A673 (cell line): ENCODE measurements at places on chromosomes 5 and 9.

DNA sequence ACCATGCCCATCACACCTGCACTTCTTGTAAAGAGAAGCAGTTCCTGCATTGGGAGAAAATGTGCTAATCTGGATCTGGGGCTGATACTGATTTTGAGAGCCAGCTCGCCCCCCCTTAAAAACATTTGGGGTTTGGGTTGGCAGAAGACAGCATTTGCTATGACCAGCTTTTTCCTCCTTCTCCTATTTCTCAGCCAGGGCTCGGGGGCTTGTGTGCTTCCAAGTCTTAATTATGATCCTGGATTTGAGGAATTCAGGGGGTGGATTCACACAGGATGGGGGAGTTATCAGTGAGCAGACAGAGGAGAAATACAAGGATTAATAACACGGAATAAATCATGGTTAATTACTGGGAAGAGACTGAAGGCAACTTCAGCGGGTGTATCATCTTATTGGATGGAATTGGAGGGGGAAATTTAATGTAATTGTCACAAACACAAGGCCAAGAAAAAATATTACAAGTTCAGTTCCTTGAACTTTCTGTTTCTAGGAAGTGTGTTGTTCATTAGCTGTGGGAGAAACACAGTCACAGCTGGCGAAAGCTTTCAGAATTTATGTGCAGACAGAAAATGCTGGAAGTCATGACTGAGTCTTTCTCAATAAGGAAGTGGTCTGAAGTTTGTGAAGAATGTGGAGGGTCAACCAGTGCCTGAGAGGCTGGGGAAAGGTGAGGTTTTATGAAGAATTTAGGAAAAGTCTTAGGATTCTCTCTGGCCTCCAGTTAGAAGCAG lies 15.3 kb downstream of the C9orf152 start:
- H3K4me3 ChIP-seq: no peak overlapping the region
- H3K36me3 ChIP-seq: no peaks in the 10 kb centered on the region
- no peak for DNase-seq
- H3K4me1 ChIP-seq: no peaks in the 10 kb centered on the region
- H3K27ac ChIP-seq: no peak overlapping the region

DNA sequence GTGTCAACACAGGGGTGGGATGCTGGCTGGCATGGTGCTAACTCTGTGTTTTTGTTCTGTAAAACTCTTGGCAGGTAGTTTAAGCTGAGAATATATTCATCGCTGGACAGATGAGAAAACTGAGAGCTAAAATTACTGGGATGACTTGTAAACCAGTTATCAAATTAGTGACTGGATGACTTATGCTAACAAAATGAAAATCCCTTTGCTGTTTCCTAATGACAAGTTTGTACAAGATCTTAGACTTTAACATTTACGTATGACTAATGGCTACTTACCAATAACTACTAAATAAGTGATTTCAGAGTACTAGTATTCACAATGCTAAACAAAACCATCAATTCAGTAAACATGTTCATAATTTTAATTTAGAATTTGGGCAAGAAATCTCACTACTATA lies 854.8 kb upstream of the ARRDC3 start:
- no peaks in the 10 kb centered on the region for H3K36me3 ChIP-seq
- H3K4me3 ChIP-seq: no peak overlapping the region
- H3K27ac ChIP-seq: no peak overlapping the region
- H3K27me3 ChIP-seq: no peaks in the 10 kb centered on the region
- no peaks in the 10 kb centered on the region for H3K4me1 ChIP-seq

GRCh38 chr9:89311346-89312221 lies 589 bp downstream of the CKS2 start:
- H3K4me1 ChIP-seq: peaks cover 22% of the 10 kb centered on the region
- H3K4me3 ChIP-seq: peak overlapping the region; percentile 81
- DNase-seq: no peak
- H3K27me3 ChIP-seq: no peaks in the 10 kb centered on the region
- peak overlapping the region; percentile 93 for H3K27ac ChIP-seq

DNA sequence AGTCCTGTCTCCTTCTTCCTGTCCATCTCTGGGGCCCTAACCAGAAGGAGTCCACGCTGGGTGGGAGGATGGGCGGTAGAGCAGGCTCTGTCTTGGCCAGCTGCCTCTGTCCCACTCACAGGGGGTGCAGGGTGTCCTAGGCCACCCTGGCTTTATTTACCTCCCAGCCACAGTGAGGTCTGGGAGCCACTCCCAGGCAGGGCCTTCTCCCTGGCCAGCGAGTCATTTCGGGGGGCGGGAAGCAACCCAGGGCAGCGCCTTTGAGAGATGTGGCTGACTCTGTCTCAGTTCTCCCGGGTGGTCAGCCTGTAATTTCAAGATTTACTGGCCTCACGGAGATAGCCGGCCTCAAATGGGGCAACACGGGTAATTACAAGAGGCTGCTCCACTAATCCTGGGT lies 67.4 kb upstream of the PTCH1 start:
- DNase-seq: no peak
- H3K4me1 ChIP-seq: peaks cover 7% of the 10 kb centered on the region
- H3K4me3 ChIP-seq: no peak overlapping the region
- H3K27me3 ChIP-seq: no peaks in the 10 kb centered on the region

DNA sequence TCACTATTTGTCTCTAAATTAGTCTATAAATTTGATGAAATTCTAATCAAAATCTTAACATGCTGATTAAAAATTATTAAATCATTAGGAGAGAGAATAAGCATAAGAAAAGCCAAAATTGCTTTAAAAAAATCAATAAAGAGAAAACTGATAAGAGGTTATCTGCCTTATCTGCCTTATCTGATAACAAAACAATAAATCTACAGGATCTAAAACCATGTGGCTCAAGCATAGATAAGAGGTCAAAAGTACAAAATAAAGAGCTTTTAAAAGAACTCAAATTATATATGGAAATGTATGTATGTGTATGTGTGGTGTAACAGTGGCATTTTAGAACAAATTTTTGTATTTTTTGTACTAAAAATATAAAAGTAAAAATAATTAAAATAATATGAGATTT lies 18.6 kb downstream of the TRIM14 start:
- H3K36me3 ChIP-seq: no peaks in the 10 kb centered on the region
- no peaks in the 10 kb centered on the region for H3K27me3 ChIP-seq
- DNase-seq: no peak
- no peak overlapping the region for H3K4me3 ChIP-seq
- no peaks in the 10 kb centered on the region for H3K4me1 ChIP-seq
